ENCODE measurements at places on chromosomes 1 and 21.

DNA sequence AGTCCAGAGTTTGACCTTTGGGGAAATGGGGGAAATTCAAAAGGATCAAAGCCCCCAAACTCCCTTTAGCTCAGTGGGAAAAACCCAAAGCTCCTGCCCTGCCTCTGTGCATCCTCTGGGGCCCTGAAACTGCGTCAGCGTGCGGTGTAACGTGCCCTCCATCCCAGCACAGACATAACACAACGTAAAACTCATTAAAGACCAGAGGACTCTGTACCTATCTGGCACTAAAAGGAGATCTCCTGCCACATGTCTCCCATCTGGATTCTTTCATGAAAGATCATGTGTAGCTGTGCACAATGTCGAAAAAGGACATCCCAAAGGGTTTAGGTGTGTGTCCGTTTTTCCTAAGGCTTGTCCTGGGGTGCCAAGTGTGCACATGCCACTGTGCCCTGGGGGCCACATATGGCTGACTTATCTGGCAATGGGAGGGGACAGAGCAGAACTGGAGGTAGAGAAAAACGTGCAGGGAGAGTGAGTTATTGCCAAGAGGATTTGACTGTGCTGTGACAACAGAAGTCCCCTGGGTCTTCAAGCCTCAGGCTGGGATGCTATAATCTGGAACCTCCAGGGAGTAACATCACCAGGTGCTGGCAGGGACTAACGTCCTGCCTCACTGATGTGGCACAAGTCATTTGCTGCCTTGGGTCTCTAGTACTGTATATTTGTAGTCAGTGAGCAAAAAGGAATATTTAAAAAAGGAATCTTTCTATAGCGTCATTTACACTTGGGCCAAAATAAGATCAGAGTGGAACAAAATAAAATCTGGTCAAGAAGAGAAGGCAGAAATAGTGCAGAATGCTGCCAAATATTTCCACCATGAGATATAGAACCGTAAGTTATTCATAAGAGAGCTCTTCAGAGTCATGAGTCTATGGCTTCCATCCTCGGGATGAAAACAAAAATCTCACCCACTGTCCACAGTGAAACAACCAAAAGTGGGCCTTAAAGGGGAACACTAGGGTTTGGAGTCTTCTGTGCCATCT lies 52.3 kb downstream of the ITPKB start:
- no peak for DNase-seq

DNA sequence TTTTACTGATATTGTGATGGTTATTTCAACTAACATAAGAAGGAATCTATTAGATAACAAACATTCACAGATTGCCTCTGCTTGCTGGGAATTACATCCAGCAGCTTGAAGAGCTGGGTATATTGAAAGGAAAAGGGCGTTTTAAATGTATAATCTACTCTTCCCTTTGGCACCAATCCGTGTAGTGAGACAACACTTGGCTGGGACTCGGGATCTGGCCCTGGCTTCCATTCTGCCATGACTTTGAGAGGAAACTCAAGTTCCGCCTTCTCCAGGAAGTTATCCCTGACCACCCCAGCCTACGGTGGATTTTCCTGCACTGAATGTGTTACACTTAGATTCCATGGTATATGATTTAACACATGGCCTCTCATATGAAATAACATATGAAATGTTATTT lies 86.9 kb upstream of the UBE2U start:
- DNase-seq: no peak

GRCh38 chr1:189117072-189117770 lies 1360.4 kb downstream of the BRINP3 start:
- no peak for DNase-seq

DNA sequence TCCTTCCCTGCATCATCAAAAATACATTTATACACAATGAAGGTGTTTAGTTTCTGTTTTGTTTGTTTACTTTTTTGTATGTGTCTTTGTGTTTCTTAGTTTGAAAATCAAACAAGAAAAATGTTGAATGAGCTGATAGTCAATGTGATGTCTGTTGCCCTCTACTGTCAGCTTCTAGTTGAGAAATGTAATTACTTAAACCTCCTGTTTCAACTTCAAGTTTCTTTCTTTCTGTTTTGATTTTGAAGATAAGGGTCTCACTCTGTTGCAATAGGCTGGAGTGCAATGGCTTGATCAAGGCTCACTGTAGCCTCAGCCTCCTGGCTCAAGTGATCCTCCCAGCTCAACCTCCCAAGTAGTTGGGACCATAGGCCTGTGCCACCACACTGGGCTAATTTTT lies 37.5 kb downstream of the SPTA1 start:
- DNase-seq: no peak

GRCh38 chr1:245440922-245441321 lies 286.1 kb downstream of the KIF26B start:
- DNase-seq: no peak

DNA sequence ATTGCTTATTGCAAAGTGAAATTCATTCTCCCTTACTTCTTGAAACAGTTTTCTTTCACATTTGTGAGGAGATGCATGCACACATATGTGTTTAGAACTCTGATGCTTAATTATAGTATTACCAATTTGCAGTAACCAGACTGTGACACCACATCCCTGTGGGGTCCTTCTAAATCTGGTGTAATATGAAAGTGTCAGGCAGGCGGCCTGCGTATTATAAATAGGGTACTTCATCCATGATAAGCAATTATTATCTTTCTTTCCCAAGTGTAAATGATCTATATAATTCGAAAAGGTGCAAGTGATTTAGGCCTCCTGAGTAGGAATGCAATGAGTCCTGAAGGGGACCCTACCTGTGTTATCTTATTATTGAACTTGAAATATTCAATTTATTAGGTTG lies 876 bp downstream of the EFCAB7 start:
- no peak for DNase-seq

GRCh38 chr1:2347409-2347785 lies 44.0 kb downstream of the MORN1 start:
- DNase-seq: no peak

DNA sequence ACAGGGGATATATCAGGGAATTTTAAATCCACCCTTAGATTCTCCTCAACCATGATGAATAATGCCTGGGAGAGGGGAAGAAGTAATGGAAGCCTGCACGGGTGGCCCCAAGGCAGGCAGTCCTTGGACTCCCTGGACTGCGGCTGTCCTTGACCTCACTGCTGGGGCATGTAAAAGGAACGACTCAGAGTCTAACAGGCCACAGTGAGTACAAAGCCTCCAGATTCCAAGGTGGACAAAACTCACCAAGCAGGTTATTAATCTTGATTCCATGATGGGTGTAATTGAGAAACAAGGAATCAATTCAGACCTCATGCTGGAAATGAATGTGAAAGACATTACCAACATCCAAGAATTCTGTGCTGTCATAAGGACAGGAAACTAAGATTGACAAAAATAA lies 13.0 kb upstream of the ARHGAP29 start:
- DNase-seq: no peak

DNA sequence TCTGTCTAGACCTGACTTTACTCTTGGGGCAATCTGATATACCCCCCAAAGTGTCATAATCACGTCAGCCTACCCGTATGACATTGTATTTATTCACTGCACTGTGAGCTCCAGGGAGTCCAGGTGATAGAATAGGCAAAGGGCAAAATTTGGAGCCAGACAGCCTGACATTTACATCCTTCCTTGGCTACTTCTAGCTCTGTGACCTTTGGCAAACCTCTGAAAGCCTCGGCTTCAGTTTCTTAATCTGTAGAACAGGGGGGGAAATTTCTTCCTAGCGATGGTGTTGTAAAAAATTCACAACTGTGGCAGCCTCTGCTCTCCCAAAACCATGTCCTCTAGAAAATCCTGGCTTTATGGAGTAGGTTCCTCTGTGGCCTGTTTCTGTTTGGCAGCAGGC lies 240.9 kb downstream of the KIF26B start:
- DNase-seq: no peak

- no peak for DNase-seq
Measured at GRCh38 chr1:55981010-55981650, 598.2 kb downstream of the PLPP3 start.

- no peak for DNase-seq
Measured at GRCh38 chr21:45330075-45330781, 42.5 kb upstream of the POFUT2 start.

GRCh38 chr1:68232289-68233148 lies at the start of gene WLS:
Gene WLS, minus strand, starts transcription at chr1:68232523. Its CDS starts 224 bp downstream, at chr1:68232299.
- DNase-seq: no peak

- DNase-seq: no peak
Measured at GRCh38 chr21:33211732-33212131, 18.0 kb upstream of the IFNAR2 start.

DNA sequence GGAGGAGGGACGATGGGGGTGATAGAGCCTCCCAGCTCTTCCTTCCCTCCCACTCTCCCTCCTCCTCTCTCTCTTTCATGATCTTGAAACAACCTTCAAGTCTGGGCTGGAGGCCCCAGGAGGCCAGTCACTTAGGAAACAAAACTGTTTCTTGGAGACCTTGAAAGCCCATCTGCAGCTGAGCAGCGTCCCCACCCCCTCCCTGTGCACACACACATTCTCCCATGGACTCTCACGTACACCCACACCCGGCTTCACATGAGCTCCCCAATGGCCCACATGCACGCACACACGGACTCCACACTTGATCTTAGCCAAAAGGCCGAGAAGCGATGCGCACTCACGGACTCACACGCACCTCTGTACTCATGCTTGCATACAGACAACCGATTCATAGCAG lies 3.2 kb upstream of the ATP1A2 start:
- DNase-seq: no peak

DNA sequence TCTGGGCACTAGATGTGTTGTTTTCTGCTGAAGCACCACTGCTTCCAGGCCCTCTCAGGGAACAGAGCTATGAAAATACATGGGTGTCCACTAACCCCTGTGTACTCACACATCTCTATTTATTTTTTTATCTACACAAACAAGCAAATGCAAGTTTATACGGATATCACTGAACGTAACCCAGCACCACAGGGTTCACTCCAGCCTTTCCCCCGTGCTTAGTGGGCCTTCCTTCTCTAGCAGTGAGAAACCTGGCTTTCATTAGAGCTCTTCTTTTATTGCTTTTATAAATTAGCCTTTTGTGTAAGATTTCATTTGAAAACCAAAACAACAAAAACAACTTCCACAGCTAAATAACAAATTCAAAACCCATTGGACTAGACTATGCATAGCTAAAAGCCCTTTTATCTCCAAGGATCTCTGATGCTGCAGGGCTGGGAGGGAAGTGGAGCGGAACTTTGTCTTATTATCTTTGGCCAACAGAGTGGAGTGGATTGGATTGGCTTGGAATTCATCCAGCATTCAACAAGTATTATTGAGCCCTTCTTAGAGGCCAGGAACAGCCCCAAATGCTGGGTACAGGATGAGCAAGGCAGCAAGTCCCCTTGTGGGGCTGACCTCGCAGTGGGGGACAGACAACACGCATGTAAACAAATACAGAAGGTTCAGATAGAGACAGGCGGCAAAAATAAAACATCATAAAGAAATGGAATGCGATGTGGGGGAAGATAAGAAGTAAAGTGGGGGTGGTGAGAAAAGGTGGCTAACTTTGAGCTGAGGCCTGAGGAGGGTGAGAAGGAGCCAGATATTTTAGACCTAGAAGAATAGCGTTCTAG lies 371.8 kb upstream of the POU3F1 start:
- DNase-seq: no peak

- DNase-seq: peak; percentile 58
Measured at GRCh38 chr1:46522184-46522968, 29.1 kb downstream of the KNCN start.

DNA sequence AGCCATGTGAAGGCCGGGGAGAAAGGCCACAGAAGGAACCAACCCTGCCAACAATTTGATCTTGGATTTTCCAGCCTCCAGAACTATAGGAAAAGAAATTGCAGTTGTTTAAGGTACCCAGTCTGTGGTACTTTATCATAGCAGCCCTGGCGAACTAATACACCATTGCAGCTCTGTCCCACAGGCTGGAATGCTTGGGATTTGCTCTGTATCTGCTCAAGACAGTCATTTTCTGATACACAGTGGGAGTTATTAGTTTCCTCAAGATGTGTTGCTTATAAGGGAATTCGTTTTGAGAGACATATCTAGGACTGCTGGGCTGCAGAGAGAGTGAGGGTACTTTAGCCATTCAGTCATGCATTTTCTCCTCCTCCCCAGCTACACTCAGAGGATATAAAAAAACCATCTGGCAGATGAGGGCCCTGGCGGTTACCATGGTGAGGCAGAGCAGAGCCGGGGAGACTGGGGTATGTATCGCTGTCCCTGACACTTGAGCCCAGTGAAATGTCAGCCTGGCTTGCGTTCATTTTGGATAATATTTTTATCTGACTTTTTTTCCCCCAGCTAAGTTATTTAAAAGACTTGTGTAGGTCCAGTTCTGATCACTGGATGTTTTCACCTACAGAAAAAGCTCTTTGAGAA lies 104.6 kb downstream of the DIRAS3 start:
- DNase-seq: no peak

DNA sequence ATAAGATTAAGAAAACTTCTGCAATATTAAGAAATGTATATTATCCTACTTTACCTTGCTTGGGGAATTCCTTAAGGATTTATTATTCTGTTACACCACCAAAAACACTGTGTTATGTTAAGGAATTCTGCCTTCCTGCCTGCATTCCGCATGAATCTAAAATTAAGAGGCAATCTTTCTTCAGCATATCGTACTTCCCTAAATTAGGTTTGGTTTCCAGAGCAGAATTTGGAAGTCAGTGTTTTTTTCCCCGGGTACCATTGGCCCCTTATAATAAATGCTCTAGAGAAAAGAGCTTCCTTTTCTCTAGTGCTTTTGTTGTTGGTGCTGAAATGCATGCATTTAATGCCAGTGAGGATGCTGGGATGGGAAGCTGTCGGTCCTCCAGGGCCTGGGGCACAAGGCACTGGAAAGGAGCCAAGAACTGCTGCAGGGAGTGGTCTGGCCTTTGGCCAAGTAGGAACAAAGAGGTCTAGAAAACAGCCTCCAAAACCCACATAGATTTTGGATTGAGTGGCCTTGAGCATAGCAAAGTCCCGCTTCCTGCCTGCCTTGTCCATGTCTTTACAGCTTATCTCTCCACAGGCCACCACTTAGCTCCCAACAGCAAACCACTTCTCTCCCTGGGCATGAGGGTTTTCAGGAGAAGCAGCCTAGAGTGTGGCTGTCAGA lies 69.9 kb downstream of the RRAGC start:
- DNase-seq: no peak

GRCh38 chr21:35217504-35218060 lies 168.5 kb upstream of the RUNX1 start:
- DNase-seq: peak; percentile 55

DNA sequence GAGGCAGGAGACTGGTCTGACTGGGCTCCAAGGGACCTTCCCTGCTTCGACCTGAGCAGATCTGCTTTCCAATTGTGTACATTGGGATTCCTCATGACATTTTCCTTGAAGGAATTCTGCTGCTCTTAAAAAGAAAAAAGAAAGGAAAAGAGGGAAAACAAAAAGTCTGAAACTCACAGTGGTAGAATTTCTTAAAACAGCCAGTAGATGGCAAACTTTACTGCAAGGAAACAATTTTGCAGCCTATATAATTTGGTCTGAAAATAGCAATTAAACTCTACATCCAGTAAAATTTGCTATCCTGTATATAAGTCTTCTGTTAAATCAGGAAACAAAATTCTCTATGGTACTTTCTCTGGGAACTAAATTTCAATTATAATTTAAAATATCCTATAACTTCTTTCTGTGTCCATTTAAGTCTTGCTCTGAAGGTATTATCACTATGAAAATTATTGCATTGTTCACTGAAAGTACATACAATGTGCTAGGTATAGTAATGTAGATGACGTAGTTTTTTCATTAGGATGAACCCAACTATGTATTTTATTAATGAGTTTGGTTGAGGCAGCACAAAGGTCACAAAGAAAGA lies 59.8 kb downstream of the CRB1 start:
- no peak for DNase-seq
